Colonic mucosa (tissue), 4 donors: ENCODE measurements at places on chromosomes 3 and 15. TPM values are rescaled to one million over a fixed set of nuclear protein-coding genes. Genes with fewer than 3 reads are reported as not detected.
A peak's percentile ranks its signal among the peaks of the same experiment; 100 is the strongest.

- no peaks in the 10 kb centered on the region for H3K4me1 ChIP-seq
- H3K27me3 ChIP-seq = no peaks in the 10 kb centered on the region
- no peak overlapping the region for H3K4me3 ChIP-seq
- H3K36me3 ChIP-seq = no peaks in the 10 kb centered on the region
These were observed 48.2 kb upstream of the FGD5 start for GRCh38 chr3:14770591-14770990.

DNA sequence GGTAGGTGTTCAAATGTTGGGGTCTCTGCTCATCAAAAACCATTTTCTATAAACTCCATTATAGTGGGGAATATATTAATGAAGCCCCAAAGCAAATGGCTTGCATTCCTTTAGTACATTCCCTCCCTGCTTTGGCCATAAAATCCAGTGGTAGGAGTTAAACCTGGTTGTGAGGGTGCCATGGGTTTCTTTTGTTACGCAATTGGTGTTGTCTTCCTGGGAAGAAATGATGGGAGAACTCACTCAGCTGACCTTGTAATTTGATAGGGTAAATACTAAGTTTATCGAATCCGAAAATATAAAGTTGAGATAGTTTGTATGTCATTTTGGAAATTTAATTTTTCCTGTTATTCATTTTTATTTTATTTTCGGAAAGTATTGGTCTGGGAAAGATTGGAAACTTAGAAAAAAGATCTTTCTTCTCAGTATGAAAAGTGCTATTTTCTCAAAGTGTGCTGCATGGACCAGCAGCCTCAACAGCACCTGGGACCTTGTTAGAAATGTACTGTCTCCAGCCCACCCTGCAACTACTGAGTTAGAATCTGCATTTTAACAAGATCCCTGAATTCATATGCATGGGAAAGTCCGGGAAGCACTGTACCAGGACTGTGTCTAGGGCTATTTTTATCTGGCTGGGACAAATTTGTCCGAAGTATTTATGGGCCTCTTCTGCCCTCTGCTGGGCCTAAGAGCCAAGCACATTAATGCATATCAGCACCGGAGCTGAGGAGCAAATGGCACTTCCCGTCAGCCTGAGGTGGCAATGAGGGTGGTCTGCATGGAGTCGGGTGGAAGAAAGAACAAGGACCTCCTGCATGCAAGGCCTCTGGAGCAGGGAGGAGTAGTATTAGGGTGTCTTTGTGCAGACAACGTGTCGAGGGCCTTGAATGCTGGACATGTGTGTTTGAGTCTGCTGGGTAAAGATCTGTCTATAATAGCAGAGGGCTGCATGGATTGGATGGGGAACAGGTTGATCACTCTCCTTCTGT lies 54.7 kb downstream of the FAM81A start:
- H3K27me3 ChIP-seq = no peaks in the 10 kb centered on the region
- DNase-seq = peak; percentile 68
- no peak overlapping the region for H3K27ac ChIP-seq

GRCh38 chr15:92881211-92881754 lies 18.8 kb upstream of the CHD2 start:
- H3K4me1 ChIP-seq = peaks cover 12% of the 10 kb centered on the region
- peak; percentile 57 for DNase-seq
- peak overlapping the region; percentile 96 for H3K27ac ChIP-seq

CP gene
- 7.1 TPM for total RNA-seq

DNA sequence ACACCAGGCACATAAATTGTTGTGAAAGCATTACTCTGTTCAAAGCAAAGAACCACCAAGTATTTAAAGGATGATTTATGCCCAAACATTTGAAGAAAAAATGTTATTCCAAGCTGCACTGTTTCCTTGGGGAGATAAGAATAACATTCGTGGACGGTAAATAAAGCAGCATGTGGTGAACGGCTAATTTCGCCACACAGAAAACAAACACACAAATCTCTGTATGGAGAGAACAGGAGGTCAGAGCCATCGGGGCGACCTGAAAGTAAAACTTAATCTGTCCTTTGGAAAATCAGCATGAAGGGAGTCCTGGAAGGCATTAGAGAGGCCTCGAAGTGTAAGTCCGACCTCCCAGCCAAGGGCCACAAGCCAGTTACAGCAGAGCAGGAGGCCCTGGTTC lies 27.1 kb upstream of the GABRG3 start:
- H3K36me3 ChIP-seq = no peaks in the 10 kb centered on the region
- H3K4me3 ChIP-seq = no peak overlapping the region
- H3K27me3 ChIP-seq = no peaks in the 10 kb centered on the region
- no peak overlapping the region for H3K27ac ChIP-seq

DNA sequence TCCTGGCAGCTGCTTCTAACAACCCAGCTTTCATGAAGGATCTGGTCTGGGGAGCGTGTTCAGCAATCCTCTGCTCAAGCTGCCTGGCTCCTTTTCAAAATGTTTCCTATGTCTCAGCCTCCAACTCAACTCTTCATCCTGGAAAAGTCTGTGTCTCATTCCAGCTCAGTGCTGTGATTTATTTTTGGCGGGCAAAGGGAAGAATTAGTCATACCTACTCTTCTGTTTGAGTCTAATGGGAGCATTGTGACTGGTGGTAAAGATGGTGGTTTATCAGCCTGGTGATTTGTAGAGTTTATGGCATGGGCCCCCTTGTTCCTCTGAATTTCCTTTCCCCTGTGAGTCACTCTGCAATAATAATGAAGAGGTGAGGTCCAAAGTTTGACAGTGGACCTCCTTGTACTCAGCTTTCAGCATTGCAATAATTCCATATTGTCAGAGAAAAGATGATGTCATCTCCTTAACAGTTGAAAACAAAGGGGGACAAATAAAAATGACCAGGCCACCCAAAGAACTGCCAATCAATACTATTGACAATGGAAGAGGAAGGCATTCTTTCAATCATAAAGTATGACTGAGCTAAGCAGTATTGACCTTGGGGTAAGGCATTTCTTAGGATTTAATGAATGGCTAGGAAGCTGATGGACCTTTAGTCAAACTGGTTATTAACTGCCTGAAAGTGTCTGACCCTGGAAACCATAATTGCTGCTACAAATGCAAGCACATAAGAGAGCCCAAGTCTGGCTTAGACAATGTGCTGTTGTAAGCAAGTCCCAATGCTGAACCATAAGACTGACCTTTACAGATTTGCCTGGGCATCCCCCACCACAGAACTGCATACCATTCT lies 204.7 kb upstream of the MCTP2 start:
- H3K27me3 ChIP-seq = no peaks in the 10 kb centered on the region
- H3K27ac ChIP-seq = no peak overlapping the region
- no peak for DNase-seq
- H3K36me3 ChIP-seq = no peaks in the 10 kb centered on the region
- no peaks in the 10 kb centered on the region for H3K4me1 ChIP-seq
